T follicular helper cell (primary cell): ENCODE measurements at places on chromosomes 12 and 14.
A peak's percentile ranks its signal among the peaks of the same experiment; 100 is the strongest.

- DNase-seq = no peak
Observed at GRCh38 chr14:62864588-62864987, 180.7 kb downstream of the KCNH5 start.

DNA sequence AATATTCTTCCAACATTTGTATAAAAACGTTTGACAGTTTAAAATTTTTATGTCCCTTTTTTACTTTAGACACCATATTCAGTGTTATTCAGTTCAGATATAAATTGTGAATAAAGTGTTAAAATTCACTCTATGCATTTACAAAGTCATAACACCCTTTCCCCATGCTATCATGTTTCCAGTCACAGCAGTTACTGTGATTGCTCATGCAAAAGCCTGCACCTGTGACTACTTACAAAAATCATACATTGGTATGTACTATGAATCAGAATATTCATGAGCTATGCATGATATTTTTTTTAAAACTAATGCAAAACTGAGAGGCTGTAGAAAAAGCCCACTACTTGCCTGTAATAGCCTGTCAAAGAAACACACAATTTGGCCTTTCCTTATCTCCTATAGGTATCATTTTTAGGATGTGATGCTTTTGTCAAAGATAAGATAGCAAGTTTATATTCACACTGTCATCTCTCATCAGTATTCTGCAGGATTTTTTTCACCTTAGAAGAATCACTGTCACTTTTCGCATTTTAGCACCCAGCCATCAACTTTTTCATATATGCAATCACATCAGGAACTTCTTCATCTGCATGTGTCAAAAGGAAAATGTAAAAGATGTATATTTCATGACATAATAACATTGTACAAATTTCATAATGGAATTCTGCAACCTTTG is 443.2 kb downstream of the C12orf50 start:
- no peak for DNase-seq

DNA sequence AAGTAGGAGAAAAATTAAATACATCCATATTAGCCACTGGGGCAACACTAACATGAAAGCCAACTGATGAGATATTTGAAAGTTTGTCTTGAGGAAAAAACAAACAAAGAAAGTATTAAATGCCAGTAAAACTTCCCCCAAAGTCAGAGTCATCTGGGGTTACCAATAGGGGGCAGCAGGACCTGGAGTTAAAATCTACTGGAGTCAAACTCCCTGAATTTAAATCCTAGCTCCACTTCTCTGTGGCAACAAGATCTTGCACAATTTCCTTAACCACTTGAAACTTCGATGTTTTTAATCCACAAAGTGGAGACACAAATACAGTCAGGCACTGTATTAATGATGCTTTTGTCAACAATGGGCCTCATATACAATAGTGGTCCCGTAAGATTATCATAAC is 14.4 kb downstream of the PLEKHG7 start:
- no peak for DNase-seq

GRCh38 chr12:107929436-107929835 is 154.9 kb downstream of the ASCL4 start:
- no peak for DNase-seq

- DNase-seq = no peak
Observed at GRCh38 chr14:32980178-32980901, 41.7 kb downstream of the NPAS3 start.

- no peak for DNase-seq
Observed at GRCh38 chr14:50964683-50965390, 20.6 kb upstream of the PYGL start.

GRCh38 chr12:47356129-47356700 is 276.5 kb upstream of the AMIGO2 start:
- DNase-seq = no peak

GRCh38 chr12:1635301-1636095 is 6.5 kb downstream of the WNT5B start:
- DNase-seq = no peak

GRCh38 chr12:93176610-93177126 is 201.1 kb upstream of the NUDT4 start:
- DNase-seq = no peak

DNA sequence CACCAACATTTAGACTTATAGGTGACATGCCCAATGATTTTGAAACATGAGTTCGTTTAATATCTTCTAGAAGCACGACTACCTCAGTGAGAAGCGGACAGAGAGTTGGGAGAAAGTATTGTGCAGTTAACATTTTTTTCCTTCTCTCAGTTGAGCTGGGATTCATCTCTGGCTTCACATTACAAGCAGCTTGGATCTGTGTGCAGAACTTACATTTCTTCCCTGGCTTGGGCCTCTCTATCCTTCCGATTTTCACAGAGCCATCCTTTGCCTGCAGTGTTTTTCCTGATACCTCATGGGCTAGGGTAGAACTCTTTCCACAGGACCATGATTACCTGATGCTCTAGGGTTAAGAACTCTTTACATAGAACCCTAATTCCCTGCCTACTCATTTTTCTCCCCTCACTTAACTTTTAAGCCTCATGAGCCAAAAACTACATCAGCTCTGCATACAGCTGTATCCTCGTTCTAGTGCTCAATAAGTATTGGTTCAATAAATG is 86.5 kb downstream of the FLRT2 start:
- no peak for DNase-seq

GRCh38 chr12:75227132-75227531 is 17.5 kb upstream of the KCNC2 start:
- DNase-seq = no peak

GRCh38 chr14:60184146-60184904 is 19.1 kb upstream of the DHRS7 start:
- peak; percentile 9 for DNase-seq

DNA sequence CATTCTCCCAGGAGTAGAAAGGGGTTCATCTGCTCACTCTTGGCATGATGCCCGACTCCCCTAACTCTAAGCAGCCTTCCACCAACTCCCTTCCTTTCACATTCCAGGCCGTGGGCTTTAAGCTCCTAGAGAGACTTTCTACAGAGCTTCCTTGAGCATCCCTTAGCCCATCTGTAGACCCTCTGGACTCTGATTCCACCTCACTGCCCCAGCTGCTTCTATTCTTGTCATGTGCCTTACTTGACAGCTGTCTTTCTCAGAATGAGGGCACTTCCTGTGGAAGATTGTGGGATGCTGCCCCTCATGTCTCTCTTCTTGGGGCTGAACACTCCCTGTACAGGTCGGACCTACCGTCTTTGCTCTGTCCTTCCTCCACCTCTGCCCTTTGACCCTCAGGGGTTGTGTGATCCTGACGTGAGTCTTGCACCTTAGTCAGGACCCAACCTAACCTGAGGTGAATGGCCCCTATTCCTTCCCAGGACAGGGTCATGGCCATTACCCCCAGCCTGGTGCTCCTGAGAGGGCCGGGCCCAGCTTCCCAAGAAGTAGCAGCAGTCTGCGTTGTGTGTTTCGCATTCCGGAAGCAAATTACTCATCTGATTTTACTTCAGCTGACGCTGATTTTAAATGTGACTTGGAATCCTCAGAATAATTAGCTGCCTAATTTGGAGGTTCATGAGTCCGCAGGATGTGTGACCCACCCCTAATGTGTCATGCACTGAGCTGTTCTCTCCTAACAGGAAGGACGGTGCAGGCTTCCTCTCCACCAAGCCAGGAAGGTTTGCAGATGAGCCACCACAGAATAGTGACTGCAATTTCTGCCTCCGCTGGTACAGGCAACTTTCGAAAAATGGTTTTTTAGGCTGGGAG is 2.7 kb upstream of the GALNT6 start:
- no peak for DNase-seq

- DNase-seq = no peak
Observed at GRCh38 chr12:113990250-113991223, 24.4 kb upstream of the RBM19 start.

- no peak for DNase-seq
Observed at GRCh38 chr12:100158535-100158934, 15.9 kb upstream of the BLTP3B start.

DNA sequence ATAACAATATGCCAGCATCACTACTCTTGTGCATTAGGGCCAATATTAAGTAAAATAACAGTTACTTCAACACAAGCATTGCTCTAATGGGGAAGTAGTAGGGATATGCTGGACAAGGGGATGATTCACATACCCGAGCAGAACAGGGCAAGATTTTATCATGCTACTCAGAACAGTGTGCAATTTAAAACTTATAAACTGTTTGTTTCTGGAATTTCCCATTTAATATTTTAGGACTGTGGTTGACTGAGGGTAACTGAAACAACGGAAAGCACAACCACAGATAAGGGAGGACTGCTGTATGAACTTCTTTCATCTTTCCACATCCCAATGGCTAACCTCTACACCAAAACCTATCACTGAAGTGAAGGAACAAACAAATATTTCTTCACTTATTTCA is 36.8 kb downstream of the SARNP start:
- DNase-seq = no peak

GRCh38 chr12:120697344-120697743 is 10.4 kb downstream of the MLEC start:
- DNase-seq = no peak

DNA sequence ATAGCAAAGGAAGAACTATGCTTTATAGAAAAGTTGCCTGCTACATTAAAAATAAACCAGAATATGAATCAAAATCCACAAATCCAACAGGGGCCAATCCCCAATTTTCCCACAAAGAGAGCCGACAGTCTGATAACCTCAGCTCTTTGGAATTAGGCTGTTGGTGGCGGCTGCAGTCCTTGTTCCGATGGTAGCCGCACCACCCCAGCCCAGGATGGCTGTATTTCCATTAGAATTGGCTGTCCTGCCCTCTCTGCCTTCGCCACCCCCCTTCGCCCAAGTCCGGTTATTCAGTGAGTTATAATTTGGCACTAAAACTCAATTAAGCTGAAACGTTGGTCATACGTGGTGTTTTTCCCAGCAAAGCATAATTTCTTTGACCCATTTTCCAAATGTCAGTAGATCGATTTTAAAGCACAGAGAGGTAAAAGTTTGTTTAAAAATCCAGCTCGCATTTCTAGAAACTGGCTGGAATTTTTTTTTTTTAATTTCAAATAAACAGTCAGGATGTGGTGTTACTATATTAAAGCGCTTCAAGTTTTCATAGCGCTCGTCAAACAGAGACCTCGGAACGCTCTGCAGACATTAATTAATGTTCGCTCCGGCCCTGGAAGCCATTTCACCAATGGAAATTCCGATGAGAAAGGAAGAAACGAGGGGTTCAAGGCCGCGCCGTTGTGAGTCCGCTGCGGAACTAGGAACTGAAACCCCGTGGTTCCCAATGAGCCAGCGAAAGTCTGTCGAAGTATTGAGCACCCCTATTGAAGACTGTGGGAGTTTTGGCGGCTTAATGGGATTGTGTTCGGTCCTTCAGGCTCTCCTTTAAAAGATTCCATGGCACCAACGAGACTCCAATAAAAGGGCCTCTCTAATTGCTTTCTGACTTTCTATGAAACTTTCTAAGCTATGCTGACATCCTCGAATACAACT is 104.8 kb upstream of the DIO3 start:
- DNase-seq = no peak

DNA sequence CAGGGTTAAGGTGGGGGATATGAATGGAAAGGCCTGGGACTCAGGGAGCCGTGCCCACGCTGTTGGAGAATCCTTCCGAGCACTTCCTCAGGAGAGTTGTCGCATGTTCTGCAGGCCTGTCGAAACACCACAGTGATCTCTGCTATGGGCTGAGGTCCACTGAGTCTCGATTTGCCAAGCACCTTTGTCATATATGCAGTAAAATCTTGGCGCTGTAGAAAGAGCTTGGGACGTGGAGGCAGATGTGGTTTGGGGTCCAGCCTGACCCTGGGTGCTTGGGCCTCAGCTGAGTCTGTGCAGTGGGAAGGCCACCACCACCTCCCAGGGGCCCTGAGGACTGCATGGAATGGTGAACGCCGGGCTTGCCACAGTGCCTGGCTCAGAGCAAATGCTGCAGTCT is 32.9 kb downstream of the C14orf132 start:
- DNase-seq = no peak

- DNase-seq = no peak
Observed at GRCh38 chr14:83425138-83425537, 1891.5 kb upstream of the SEL1L start.
